Stimulated activated CD4-positive, alpha-beta T cell treated with anti-CD3 and anti-CD28 coated beads, Interleukin-4, amount 100 ng/mL, for 4 hours (primary cell): ENCODE measurements at places on chromosomes 7 and 10.
A peak's percentile ranks its signal among the peaks of the same experiment; 100 is the strongest.

DNA sequence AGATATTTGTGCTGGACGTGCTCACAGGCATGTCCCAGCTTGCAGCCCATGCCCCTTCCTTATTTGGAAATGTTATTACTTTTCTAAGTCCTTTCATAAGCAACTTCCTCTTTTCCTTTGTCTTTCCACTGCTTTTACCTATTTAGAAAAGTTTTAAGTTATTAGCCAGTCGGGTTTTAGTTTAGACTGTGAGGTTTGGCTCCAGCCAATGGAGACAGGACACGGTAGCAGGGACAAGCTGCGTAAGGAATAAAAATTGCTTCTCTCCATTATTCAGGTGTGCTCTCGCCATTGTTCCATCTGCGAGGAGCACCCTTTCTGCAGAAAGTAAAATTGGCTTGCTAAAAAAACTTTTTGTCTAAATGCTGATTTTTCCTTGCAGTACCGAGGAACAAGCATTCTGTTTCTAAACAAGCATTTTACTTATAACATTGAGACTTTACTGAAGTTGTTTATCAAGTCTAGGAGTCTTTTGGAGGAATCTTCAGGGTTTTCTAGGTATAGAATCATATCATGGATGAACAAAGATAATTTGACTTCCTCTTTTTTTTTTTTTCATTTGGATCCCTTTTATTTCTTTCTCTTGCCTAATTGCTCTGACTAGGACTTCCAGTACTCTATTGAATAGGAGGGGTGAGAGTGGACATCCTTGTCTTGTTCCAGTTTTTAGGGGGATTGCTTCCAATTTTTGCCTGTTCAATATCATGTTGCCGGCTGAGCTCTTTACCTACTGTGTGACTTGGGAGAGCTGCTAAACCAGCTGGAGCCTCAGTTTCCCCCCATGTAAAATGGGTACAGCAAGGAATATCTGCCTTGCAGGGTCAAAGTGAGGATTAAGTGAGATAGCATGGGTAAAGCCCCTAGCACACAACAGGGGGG is 63.8 kb downstream of the ALOX5 start:
- DNase-seq: no peak

- no peak for DNase-seq
These were observed 88.6 kb downstream of the SPAG6 start for GRCh38 chr10:22433875-22434274.

DNA sequence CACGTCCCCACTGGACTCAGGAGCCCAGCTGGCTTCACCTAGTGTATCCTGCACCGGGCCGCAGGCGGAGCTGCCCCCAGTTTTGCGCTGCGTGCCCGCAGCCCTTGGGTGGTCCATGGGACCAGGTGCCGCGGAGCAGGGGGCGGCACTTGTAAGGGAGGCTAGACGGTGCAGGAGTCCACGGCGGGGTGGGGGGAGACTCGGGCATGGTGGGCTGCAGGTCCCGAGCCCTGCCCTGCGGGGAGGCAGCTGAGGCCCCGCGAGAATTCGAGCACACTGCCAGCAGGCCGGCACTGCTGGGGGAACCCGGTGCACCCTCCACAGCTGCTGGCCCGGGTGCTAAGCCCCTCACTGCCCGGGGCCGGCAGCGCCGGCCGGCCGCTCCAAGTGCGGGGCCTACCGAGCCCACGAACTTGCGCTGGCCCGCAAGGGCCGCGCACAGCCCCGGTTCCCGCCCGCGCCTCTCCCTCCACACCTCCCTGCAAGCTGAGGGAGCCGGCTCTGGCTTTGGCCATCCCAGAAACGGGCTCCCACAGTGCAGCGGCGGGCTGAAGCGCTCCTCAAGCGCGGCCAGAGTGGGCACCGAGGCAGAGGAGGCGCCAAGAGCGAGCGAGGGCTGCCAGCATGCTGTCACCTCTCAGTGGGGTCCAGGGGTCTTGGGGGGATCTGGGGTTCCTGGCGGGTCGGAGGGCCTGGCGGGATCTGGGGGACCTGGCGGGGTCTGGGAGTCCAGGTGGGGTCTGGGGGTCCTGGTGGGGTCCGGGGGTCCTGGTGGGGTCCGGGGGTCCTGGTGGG is 81.4 kb downstream of the VIPR2 start:
- no peak for DNase-seq

DNA sequence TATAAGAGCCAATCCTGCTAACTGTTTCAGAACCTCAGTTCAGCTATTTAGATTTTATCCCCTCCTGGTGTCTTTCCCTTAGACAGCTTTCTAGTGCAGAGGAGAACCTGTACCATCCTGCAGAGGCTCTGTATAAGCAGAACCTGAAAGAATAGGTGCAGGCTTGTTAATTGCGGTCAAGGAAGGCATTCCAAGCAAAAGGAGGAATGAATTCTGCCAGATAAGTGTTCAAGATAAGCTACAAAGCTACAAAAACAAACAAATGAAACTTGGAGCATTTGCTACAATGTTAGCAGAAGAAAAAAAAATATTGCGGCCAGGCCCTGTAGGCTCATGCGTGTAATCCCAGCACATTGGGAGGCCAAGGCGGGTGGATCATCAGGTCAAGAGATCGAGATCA is 32.6 kb upstream of the AGMO start:
- DNase-seq: no peak

- DNase-seq: no peak
These were observed 1291.6 kb upstream of the AUTS2 start for GRCh38 chr7:68306692-68307107.

DNA sequence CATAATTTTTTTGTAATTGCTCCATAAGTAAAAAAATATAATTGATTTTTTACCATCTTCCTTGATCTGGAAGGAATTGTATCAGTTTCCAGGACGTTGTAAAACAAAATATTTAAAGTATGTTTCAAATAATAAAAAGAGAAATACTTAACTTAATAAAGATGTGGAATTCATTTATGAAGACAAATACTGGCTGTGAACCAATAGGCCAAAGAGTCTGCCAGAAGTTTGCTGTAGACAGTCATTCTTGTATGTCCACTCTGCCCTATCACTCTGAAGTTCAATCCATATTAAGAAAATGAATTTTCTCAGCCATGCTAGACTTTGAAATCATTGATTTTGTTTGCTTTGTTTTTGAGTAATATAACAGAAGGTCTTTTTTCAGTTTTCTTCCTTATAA is 256.4 kb downstream of the TRIL start:
- no peak for DNase-seq

DNA sequence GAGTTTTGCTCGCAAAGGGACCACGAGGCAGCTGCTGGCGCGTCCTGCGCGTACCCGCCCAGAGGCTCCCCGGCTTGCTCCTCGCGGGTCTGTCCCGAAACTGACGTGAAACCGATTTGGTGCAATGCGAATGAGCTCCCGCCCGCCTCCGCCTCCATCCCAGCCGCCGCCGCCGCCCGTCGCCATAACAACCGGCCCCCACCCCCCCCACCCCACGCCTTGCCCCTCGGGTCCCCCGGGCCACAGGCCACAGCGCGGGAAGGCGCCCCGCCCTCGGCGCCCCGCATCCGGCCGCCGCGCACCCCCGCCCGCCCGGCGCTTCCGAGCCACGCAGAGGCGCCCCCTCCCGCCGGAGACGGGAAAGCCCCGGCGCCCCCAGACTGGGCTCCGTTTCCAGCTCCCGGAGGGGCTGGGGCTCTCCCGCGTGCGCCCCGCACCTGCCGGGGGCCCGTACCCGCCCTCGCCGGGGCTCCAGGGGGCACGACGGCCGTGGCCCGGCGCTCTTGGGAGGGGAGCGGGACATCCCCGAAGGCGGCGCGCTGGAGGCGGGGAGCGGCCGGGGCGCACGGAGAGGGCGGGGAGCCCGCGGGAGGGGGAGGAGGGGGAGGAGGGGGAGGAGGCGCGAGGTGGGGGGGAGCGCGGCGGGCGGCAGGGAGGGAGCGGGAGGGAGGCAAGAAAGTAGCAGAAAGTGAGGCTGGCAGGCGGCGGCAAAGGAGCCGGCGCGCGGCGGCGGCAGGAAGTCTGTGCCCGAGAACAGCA is at the start of gene CAMK1D:
Gene CAMK1D, plus strand, starts transcription at position 678 of the 759 bp plus-strand sequence.
- peak; percentile 82 for DNase-seq

GRCh38 chr10:110005719-110006118 is 2.1 kb upstream of the ADD3 start:
- DNase-seq: no peak

- no peak for DNase-seq
These were observed 493.5 kb upstream of the GALNT17 start for GRCh38 chr7:70638158-70639107.

GRCh38 chr7:21939136-21939857 is 6.4 kb downstream of the CDCA7L start:
- DNase-seq: no peak

GRCh38 chr7:71682841-71683781 is 551.2 kb downstream of the GALNT17 start:
- no peak for DNase-seq

GRCh38 chr7:130982160-130982638 is 248.2 kb upstream of the KLF14 start:
- no peak for DNase-seq

DNA sequence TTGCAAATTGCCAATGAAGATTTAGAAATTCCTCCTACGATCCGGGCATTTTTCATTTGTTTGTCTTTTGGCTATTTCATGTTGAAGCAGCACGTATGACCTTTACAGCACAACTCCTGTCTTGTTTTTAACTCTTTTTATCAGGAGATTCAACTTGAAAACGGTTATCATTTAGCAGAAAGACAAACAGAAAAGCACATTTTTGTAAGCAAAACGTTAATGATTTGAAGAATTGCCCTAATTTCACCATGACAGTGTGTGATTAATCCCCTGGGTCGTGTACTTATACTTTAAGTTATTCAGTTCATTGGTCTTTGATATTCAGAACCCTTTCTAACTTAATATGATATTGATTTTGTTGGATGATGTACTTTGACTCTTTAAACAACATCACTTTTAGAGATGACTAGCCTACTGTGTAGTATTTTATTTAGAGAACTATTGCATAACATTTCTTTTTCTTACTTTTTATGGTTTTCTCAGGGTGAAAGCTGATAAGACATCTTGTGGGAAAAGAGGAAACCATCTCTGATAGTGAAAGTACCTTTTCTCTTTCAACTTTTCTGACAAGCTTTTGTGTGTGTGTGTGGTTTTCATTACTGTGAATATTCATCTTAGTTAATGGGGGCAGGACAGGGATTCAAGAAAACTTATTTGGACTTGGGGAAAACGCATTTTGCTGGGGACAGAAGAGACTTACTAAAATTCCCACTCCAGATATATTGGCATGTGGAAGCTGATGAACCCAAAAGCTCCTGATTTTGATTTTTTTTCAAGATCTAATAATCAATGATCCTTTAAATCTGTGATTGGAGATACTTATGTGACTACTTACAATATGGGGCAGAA is 8.1 kb downstream of the HHEX start:
- no peak for DNase-seq

- DNase-seq: no peak
These were observed 45.0 kb downstream of the TMEM106B start for GRCh38 chr7:12256090-12256489.

GRCh38 chr7:5437348-5437892 is 13.8 kb upstream of the TNRC18 start:
- DNase-seq: no peak

GRCh38 chr10:516764-517163 is 172.7 kb downstream of the DIP2C start:
- DNase-seq: no peak

DNA sequence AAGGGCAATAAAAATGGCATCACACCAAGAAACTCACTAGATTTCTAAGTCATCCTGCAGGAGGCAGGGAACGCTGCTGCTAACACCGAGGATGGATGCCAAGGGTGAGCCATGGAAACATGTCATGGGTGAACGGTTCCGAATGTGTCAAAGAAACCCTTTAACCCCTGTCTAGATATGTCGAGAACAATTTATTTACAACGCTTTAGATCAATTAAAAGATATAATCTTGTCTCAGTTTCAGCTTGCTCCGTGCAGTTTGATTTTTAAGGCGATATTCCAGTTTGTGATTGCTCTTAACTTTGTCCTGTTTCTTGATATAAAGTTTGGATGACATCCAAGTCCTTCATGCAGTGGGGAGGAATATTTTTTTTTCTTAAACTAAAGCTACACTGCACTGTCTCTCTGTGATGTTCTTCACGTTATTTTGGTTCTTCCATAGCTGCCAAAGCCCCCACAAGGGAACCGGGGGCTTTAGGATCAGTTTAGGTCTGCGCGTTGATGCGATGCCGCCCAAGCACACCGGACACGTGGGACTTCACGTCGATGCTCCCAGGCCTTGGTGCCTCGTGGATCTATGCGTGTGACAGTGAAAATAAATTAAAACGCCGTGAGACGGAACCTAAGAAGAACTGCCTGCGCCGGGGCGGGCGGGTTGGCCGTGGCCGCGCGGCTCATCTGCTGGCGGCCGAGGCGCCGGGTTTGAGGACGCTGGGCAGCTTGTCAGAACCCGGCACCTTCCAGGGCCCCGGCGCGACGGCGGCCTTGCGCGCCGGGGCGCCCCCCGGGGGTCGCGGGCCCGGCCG is 220.3 kb downstream of the PHTF2 start:
- no peak for DNase-seq
